ENCODE measurements at places on chromosomes 7 and 10. TPM values are rescaled to one million over a fixed set of nuclear protein-coding genes. Genes with fewer than 3 reads are reported as not detected.

LEP gene
- total RNA-seq, result not detected

MINDY4 gene
- total RNA-seq, result 4.0 TPM

PRSS1 gene
- not detected for total RNA-seq

ADRA2A gene
- not detected for total RNA-seq

HDAC9 gene
- total RNA-seq, result 28.3 TPM

CCL26 gene
- total RNA-seq, result not detected

HTRA1 gene
- total RNA-seq, result 0.55 TPM

TLX1 gene
- total RNA-seq, result not detected

CREB3L2 gene
- 20.4 TPM for total RNA-seq

CNTNAP2 gene
- total RNA-seq, result 47.8 TPM

PHKG1 gene
- 2.3 TPM for total RNA-seq

GCK gene
- total RNA-seq, result not detected

VSTM4 gene
- 0.11 TPM for total RNA-seq

ZP3 gene
- 9.8 TPM for total RNA-seq

ZPBP gene
- total RNA-seq, result not detected

BMPR1A gene
- total RNA-seq, result 112 TPM

KAT6B gene
- total RNA-seq, result 21.8 TPM

AOAH gene
- not detected for total RNA-seq

GSTO1 gene
- 123 TPM for total RNA-seq

DGKI gene
- 0.39 TPM for total RNA-seq

LRRC17 gene
- total RNA-seq, result 9.2 TPM

ACBD7 gene
- total RNA-seq, result 2.6 TPM

OPN1SW gene
- not detected for total RNA-seq

SORCS1 gene
- total RNA-seq, result 0.50 TPM

WIPF3 gene
- 0.21 TPM for total RNA-seq

LLCFC1 gene
- not detected for total RNA-seq

All from A673 (cell line).